Right renal pelvis (tissue), 4 donors: ENCODE measurements at places on chromosomes 3 and 15. TPM values are rescaled to one million over a fixed set of nuclear protein-coding genes. Genes with fewer than 3 reads are reported as not detected.
A peak's percentile ranks its signal among the peaks of the same experiment; 100 is the strongest.

Gene TMEM40
- 1.1 TPM for polyA plus RNA-seq

Gene GABRG3
- 1.7 TPM for polyA plus RNA-seq

Gene TM6SF1
- 2.5 TPM for polyA plus RNA-seq

Gene NR1I2
- 0.73 TPM for polyA plus RNA-seq

Gene MCTP2
- 20.4 TPM for polyA plus RNA-seq

Gene EAF2
- 11.2 TPM for polyA plus RNA-seq

Gene CEP63
- polyA plus RNA-seq, result 37.7 TPM

Gene DYNLT2B
- polyA plus RNA-seq, result 32.8 TPM

DNA sequence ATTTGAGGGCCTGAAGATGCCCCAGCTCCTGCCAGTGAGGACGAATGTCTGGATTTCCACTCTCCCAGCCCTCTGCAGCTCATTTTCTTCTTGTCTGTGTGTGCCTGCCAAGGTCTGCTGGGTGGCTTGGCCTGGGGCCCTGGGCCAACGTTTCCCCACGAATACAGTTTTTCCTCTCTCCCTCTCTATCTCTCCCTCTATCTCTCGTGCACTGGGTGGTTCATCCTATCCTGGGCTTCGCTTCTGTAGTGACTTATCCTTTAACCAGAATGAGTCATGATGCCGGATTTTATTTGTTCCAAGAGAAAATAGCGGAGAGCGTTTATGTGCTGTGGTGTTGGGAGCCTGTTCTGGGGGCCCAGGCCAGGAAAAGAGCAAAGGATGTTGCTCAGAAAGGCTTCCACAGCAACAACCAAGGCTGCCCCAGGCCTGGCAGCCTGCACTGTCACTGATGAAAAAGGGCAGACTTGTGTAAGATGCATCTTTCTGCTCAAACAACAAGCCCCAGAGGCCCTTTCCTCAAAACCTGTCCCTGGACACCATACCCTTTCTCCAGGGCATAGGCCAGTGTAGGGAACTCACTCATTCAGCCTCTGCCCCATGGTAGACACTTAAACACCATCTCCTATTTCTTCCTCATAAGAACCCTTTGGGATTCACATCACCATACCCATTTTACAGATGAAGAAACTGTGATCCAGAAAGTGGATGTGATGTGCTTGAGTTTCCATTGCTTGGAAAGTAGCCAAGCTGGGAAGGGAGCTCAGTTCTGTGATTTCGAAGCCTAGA lies 47.3 kb downstream of the ITGA11 start:
- no peak for DNase-seq

GRCh38 chr15:35440265-35440664 lies 105.7 kb downstream of the DPH6 start:
- DNase-seq, result no peak

GRCh38 chr15:67110958-67111864 lies 45.8 kb downstream of the SMAD3 start:
- DNase-seq, result no peak

GRCh38 chr15:101522091-101522490 lies 32.6 kb upstream of the PCSK6 start:
- DNase-seq, result no peak

DNA sequence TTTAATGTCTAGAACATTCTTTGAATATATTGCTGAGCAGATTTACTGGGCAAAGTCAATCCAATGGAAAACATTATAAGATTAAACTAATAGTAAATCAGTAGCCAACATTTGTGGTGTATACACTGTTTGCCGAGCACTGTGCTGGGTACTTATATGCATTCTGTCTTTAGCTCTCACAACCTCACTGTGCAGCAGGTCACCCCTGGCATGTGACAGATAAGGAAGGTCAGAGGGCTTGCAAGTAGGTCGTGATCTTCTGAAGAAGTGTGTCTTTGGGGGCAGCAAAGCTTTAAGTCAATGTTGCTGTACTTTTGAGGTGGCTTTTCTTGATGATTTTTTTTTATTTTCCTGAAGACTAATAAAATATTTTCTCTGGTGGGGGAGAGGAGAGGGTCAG lies 62.2 kb downstream of the TCAIM start:
- DNase-seq, result no peak

- DNase-seq, result no peak
These were observed 27.2 kb downstream of the VEPH1 start for GRCh38 chr3:157475921-157476414.

DNA sequence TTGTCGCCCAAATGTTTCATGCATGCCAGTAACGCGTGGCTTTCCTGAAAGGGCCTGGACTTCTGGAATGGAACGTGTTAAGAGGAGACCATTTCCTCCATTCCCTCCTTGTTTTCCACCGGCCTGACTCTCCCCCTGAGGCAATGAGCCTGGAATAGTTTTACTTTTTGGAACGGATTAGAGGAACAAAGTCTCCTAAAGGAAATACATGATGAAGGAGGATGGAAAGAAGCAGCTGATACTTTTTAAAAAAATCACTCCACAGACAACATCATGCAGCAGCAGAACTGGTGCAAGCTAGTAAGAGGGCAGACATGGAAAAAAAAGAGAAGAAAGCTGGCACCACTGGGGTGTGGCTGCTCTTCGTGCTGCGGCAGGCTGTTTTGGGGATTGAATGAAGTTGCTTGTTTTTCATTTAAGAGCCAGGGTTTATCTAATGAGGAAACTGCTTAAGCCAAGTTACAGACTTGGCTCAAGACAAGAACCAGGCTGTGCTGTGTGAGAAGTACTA lies 3.6 kb upstream of the KBTBD12 start:
- no peak for DNase-seq

GRCh38 chr15:99213187-99213811 lies 36.1 kb downstream of the TTC23 start:
- DNase-seq, result peak; percentile 22

GRCh38 chr15:60563539-60564404 lies 84.8 kb upstream of the ICE2 start:
- DNase-seq, result no peak

DNA sequence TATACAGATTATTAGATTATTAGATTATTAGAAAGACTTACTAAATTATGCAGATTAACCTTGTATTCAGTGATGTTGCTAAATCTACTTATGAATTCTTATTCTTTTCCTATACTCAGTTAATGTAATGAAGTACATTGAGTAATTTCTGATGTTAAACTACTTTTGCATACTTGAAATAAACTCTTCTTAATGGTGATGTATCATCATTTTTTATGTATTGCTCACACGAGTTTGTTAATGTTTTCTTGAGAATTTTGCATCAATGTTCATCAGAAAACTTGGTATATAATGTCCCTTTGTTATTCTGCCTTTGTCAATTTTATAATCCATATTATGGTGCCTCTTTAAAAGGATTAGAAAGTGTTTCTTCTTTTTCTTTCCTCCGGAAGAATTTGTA lies 163.2 kb upstream of the COL8A1 start:
- no peak for DNase-seq

DNA sequence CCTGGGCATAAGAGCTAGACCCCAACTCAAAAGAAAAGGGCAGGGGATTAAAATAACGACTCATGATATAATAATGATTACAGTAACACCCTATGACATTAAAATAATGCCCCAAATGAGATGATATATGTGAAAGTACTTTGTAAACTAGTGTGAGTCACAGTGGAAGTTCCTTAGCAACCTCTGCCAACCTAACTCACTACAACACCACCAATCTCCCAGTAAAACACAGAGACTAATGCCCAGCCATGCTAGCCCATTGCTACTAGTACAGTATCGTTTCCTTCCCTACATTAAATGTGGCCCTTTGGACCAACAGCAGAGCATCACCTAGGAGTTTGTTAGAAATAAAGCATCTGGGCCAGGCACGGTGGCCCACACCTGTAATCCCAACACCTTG lies 11.2 kb upstream of the ADAMTS7 start:
- DNase-seq, result no peak

GRCh38 chr15:73333001-73333400 lies 35.8 kb downstream of the HCN4 start:
- DNase-seq, result no peak

DNA sequence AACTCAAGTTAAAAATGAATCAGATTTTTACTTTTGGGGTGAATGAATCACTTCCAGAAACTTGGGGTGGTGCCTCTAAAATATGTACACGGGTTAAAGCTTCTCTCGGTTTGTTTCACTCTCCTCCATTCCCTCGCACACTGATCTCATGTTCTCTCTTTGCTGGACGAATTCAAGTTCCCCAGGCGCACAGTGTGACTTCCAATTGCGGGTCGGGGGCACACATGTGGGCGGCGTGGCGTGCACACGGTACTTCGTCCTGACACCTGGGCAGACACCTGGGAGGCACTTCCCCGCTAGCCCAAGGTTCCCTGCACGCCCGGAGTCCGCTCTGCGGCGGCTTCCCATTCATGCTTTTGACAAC lies 692 bp downstream of the SCAANT1 start:
- DNase-seq, result no peak

DNA sequence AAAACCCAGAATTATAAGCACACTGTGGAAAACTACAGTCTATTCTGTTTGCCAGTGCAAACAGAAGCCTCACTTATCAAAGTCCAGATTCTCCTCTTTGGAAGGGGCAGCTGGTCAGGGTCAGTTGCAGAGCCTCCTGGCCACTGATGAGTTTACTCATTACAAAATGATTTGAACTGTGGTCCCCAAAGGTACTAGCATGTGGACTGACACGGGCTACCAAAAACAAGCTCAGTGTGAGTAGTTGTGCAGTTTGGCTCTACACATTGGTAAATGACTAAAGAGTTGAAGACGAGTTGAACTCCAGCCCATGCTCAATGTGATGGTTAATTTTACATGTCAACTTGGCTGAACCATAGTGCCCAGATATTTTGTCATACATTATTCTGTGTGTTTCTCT lies 221.5 kb downstream of the ZIC4 start:
- no peak for DNase-seq

DNA sequence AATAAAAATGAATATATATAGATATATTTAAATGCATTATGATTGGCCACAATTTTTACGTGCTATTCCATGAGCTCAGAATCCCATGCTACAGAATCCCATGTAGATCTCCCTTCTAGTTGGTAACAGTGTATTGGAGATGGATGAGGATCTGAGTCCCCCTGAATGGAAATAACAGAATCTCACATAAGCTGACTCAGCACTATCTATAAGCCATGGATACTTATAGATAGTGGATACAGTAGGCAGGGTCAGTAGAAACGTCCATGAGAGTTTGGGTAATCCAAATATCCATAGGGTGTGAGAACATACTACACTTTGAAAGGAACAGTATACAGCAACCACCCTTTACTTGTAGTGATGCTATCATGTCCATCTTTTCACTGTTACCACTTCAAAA lies 375.4 kb downstream of the EPHA6 start:
- no peak for DNase-seq

GRCh38 chr15:42736178-42736792 lies 643 bp downstream of the CDAN1 start:
- DNase-seq, result no peak

- no peak for DNase-seq
These were observed 17.4 kb upstream of the PARP6 start for GRCh38 chr15:72289597-72290325.

DNA sequence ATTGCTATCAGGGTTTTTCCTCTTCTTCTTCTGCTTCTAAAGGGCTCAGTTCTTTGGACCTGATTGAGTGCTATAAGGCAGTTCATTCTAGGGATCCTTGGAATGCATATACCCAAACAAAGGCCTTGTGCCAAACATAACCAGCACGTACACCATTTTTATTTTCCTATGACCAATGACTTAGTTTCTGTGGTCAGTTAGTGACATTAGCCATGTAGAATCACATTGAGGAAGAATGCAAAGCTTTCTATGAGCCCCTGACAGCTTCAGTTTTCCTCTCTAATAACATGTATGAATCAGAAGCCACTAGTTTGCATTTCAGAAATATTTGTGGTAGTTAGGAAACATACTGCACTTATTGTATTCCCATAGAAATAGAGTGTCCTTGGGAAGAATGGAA lies 240.0 kb downstream of the THRB start:
- no peak for DNase-seq

DNA sequence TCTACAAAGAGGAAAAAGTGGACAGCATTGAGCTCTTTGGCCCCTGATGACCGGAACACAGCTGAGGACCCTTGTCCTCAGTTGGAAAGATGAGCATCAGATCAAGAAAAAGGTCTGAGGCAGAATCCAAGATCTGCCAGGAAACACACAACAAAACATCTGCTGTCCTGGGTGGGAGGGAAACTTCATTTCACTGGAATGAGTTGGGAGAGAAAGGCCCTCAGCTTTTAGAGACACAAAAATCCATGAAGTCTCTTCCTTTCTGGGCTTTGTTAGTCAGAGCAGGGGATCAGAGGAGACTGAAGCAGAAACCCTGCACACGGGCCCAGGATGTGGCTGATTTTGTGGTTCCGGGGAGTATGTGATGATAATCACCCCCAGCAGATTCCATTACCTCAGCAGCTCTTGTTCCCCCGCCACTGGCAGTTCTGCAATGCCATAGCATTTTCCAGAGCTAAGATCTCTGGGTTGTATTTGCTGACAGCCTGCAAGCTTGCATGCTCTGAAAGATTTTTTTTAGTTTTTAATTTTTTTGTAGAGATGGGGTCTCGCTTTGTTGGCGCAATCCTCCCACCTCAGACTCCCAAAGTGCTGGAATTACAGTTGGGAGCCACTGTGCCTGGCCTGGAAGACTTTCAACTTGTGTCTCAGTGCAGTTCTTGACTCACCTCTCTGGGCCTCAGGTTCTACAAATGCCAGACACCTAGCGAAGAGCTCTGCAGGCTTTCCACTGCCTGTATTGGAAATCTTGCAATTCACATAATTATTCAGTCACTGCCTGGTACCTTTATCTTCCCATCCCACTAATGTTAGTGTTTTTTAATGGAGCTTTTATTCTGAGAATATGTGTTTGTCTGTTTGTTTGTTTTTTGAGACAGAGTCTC lies 5.8 kb upstream of the TATDN2 start:
- DNase-seq, result no peak

DNA sequence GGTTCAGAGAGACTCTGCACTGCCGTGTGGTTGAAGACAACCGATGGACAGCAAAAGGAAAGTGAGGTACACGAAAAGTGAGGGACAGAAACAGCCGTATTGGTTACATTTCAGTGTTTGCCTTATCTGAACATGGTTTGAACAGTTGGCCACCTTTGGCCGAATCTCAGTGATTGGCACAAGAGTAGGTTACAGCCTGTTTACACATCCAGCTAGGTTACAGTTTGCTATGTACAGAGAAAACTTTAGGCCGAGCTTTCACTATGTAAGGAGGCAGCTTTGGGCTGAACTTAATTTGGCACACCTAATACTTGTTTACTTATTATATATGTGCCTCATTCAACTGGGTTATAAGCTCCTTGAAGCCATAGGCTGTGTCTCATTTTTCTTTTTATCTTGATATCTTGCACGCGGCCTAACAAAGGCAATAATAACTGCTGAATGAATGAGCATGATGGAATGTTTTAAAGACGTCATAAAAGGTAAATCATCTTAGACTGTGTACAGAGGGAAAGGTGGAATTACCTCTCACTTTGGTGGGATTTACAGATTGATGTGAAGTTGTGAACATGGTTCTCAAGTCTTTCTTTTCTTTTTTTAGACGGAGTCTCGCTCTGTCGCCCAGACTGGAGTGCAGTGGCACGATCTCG lies 17.2 kb upstream of the GREM1 start:
- no peak for DNase-seq

GRCh38 chr3:171286580-171287249 lies 173.5 kb downstream of the TNIK start:
- no peak for DNase-seq

GRCh38 chr3:179991104-179991503 lies 45.6 kb downstream of the PEX5L start:
- DNase-seq, result no peak
